Stimulated activated CD8-positive, alpha-beta memory T cell treated with anti-CD3 and anti-CD28 coated beads, Interleukin-4, amount 100 ng/mL, for 1 hour (primary cell): ENCODE measurements at places on chromosomes 5 and 9.

DNA sequence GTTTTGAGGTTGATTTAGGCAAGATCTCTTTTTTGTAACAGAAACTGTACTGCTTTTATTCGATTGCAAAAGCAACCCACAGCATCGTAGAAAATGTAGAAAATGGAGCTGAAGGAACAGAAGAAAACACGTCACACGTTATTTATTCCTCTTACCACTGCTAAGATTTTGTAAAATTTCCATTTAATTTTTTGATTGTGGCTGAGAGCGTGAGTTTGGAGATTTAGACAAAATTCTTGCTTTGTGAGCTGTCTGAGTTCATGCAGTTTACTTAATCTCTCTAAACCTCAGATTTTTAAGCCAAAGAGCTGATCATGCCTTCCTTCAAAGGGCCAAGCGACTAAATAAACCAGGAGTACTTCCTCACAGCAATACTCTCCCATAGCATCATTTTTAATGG lies 24.8 kb downstream of the DPYSL3 start:
- DNase-seq = no peak

DNA sequence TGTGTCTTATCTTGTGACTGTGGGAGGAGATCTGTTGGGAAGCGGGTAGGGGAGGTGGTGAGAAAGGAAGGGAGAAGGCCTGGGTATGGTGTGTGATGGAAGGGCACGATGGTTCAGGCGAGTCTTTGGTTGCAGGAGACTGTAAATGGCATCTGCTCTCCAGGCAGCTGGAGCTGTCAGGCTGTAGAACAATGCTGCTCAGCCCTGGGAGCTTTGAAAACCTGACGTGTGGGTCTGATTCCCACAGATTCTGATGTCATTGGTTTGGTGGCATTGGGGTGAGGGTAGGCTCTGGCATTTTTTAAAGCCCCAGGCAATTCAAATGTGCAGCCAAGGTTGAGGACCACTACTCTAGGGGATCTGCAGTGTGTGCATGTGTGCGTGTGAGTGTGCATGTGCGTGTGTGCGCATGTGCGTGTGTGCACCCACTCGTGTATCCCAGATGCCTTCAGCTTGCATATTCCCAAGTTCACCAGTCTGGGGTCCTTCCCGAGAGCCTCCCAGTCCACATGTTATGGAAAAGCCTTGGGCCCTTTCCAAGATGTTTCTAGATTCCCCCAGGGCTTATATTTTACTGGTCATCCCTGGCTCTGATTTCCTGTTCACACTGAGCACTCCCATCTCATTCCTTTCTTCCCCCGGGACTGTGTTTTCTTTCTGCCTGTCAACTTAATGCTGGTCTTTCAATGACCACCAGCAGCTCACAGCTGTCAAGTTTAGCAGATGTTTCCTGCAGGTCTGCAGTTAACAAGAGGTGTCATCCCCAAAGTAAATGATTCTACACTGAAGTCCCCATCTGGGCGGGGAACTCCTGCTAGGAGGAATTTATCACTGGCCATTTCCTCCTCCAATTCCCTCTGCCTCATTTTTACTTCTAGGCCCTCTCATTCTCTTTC lies 34.0 kb downstream of the BOD1 start:
- DNase-seq = no peak

GRCh38 chr5:137737349-137738131 lies 1.7 kb upstream of the KLHL3 start:
- DNase-seq = no peak

- no peak for DNase-seq
Observed at GRCh38 chr5:57406641-57407040, 76.0 kb downstream of the ACTBL2 start.

DNA sequence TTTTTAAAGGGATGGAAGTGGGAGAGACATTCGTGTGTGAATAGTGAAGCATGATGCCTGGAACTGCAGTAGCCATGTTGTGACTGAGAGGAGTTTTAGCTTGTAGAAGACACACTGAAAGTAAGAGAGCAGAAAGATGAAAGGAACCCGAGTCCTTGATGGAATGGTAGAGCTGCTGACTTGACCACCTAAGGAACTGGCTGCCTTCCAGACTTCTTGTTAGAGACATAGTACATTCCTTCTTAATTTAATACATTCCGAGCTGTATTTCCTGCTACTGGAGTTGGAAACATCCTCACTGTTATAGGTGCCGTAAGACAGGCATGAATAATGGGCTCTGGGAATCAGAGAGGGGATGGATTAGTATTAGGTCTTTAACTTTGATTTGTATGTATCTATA lies 7.4 kb downstream of the CER1 start:
- no peak for DNase-seq

- DNase-seq = no peak
Observed at GRCh38 chr5:11617080-11617479, 287.2 kb downstream of the CTNND2 start.

DNA sequence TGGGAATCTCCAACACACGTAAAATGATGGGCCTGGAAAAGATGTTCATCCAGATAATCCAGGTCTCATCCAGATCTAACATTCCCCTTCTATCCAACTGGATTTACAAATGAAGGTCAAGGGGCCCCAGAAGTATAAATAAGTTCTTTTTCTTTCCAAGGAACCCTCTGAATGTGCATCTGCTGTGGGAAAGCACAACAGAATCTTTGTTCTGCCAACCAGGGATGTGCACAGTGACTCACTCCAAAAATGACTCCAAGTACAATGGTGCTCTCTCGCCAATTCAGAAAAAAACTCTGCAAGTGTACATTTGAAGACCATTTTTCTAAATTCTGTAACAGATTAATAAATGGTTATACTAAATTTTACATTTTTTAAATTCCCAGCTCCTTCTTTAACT lies 12.4 kb downstream of the RAPGEF6 start:
- no peak for DNase-seq

DNA sequence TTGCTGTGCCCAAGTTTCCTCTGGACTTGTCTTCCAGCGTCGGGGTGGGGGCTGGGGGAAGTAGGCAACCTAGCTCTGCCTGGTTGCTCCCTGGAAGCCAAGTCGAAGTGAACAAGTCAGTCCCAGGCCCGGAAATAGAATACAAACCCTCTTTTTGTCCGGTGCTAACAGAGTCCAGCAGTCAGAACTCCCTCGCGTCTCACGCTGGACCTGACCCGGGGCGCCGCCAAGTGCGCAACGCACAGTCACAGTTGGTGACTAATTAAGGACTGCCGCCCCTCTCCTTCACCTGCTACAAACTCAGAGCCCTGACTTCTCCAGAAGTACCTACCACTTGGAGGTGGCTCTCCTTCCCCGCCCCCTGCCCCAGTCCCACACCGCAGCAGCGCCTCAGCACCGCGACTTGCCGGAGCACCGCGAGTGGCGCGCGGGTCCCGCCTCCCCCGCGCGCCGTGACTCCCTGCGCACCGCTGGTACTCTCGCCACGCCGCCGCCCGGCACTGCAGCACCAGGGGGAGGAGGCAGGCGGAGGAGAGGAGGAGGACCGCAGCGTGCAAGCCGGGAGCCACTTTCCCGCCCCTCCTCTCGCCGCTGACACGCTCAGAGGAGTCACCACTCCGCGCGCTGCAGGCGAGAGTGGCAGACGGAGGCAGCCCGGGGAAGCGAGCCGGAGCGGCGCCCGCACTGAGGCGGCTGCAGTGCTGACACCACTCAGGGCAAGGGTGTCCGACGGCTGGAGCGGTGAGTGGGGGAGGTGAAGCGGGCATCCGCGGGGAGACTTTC lies at the start of gene SV2C:
Gene SV2C, plus strand, starts transcription at position 612 of the 783 bp plus-strand sequence. CDS start 48,368 bp downstream, outside the sequence.
- no peak for DNase-seq

GRCh38 chr9:113129884-113130283 lies 20.9 kb upstream of the SLC31A2 start:
- no peak for DNase-seq

- no peak for DNase-seq
Observed at GRCh38 chr9:109278848-109279247, 42.0 kb downstream of the EPB41L4B start.

GRCh38 chr9:74645007-74645639 lies 148.0 kb downstream of the RORB start:
- no peak for DNase-seq

DNA sequence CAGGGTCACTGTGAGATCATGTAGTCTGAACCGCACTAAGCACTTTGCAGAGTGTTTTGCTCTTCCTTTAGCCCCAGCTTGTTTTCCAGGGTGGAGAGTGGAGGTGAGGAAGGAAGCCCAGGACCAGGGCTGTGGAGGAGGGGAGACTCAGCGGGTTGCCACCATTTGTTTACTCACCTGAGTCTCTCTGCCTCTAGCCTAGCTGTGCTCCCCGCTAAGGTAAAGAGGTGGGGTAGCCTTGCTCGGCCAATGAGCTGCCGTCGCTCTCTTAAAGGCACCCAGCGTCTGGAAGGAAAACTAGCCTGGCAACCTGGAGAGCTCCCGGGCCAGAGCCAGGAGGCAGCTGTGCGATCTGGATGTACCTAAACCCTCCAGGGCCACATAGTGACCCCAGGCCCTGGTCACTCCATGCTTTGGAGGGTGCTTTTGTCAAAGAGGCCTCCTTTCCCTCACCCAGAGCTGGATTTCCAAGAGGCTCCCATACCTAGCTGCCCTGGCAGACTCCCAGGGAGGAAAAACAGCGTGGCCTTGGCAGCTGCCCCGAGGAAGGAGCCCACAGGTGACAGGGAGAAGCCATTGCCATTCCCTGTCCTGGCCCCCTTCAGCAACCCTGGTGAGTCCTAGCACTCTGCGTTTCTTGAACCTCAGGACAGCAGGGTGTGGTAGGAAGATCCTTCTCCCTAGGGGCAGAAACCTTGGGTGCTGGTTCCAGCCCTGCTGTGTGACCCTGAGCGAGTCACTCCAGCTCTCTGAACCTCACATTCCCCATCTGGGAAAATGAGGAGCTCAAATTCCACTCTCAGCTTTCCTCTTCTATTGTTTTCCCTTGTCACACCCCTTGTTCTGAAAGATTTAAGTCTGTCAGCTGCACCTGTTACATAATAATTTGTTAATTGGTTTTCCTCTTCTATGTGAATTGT lies 42.4 kb upstream of the LARP1 start:
- no peak for DNase-seq

- DNase-seq = no peak
Observed at GRCh38 chr5:151739939-151740335, 18.5 kb downstream of the ATOX1 start.

DNA sequence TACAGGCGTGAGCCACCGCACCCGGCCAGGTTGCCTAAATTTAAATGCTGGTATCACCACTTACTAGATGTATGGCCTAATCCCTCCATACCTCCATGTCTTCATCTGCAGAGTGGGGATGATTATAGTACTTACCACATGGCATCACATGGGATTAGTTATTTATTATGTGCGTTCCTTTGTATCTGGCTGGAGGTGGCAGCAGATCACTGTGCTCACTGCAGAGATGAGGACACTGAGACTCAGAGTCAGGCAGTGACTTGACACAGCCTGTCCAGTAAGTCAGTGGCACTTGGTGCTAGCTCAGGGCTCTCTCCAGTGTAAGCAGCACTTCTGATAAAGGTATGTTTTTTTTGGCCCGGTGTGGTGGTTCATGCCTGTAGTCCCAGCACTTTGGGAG lies 38.4 kb upstream of the HAND1 start:
- DNase-seq = no peak

DNA sequence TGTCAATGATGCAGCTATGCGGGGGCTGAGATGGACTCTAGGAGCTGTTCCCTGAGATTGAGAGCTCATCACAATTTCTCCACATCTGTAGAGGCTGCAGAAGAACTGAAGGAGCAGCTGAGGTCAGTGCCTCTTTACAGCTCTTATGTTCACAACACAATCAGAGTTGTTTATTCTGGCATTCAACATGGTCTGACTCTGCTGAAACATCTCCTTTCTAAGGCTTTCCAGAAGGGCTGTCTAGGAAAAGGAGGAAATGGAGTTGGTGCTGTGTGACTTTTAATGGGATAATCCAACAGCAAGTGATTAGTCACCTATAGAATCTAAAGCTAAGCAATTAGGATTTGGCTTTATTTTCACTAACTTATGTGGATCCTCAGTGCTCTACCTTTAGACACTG lies 6.0 kb downstream of the POU5F2 start:
- DNase-seq = no peak

GRCh38 chr5:63726496-63726895 lies 235.7 kb downstream of the HTR1A start:
- DNase-seq = no peak

DNA sequence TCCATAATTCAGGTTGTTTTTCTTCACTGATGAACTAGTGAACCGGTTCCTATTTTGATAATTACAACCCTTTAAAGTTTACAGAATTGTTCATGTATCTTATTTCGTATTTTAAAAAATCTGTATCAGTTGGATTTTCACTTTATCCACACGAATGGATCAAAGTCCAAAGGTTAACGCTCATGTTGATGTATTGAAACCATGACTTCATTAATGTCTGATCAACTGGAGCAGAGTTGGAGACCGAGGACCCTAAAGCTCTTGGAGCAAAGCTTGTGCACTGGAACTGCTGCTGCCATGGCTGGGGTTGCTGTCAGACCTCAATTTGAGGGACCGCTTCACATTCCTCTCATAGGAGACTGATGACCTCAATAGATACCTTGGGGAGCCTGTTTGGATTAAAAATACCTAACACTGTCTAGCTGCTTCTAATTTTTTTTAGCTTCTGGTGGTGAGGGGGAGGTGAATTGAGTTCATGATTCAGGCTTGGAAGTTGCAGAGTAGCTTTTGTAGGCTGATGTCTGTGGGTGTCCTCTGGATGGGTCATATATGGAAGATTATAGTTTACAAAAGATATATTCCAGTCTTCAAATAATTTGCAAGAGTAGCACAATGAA lies 45.1 kb downstream of the KIAA1958 start:
- no peak for DNase-seq

DNA sequence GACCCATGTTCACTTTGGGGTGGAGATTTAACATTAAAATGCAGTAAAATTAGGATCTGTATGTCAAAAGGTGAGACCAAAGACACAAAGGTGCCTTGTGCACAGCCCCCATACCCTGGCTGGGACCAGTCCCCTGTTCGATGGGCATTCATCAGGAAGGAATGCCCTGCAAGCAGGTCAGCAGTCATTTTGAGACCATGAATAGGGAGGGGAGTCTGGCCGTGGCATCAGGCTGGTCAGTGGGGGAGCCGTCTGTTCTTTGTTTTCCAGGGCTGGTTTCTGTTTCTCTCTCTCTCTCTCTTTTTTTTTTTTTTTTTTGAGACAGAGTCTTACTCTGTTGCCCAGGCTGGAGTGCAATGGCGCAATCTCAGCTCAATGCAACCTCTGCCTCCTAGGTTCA lies 68.9 kb upstream of the GOLM1 start:
- no peak for DNase-seq

- DNase-seq = no peak
Observed at GRCh38 chr5:115847290-115847689, 5.6 kb downstream of the AP3S1 start.

DNA sequence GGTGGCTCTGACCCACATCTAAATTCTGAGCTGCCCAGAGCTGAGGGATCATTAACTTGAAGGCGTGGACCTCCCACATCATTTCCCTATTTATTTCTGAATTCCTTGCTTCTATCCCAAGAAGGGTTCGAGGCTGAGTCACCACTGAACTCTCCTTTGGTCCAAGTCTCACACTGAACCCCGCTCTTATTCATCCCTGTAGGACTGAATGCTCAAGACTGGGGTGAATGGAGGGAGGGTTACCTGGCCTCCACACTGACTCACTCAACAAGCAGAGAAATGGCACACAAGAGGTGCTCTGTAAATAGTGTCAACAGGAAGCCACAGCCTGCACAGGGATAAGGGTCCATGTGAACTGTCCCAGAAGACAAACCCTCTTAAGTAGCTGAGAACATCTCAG lies 79.1 kb upstream of the FSTL4 start:
- no peak for DNase-seq
